ACHN (cell line): ENCODE measurements at places on chromosomes 6 and 20.
A peak's percentile ranks its signal among the peaks of the same experiment; 100 is the strongest.

- DNase-seq: no peak
Measured at GRCh38 chr6:136129365-136129764, 120.7 kb downstream of the MTFR2 start.

DNA sequence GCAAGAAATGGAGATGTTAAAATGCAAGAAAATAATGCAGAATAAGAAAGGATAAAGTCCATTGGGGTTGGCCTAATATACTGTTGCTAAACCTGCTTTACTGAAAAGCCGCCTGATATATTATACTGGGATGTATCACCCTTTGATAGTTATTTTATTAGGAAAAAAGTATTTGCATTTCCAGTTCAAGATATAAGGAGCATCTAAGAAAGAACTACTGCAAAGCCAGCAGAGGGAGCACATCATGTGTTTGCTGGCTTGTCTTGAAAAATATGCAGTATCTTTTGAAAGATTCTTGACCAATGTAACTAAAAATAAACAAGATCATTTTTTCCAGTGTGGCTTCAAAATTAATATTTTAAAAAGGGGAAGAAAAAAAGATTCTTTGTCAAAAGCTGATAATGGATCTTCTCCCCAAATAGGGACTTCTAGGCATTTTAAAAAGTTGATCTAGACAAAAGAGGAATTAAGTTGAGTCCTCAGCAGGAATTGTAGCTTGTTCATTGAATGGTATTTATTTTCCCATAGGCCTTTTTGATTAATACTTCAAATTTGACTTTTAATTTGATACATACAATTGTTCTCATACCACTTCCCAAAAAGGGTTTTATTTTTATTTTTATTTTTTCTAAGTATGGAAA, 214.9 kb downstream of the ZFAND3 start:
- peak; percentile 24 for DNase-seq

GRCh38 chr6:70315079-70315751, 12.3 kb upstream of the COL9A1 start:
- no peak for DNase-seq

DNA sequence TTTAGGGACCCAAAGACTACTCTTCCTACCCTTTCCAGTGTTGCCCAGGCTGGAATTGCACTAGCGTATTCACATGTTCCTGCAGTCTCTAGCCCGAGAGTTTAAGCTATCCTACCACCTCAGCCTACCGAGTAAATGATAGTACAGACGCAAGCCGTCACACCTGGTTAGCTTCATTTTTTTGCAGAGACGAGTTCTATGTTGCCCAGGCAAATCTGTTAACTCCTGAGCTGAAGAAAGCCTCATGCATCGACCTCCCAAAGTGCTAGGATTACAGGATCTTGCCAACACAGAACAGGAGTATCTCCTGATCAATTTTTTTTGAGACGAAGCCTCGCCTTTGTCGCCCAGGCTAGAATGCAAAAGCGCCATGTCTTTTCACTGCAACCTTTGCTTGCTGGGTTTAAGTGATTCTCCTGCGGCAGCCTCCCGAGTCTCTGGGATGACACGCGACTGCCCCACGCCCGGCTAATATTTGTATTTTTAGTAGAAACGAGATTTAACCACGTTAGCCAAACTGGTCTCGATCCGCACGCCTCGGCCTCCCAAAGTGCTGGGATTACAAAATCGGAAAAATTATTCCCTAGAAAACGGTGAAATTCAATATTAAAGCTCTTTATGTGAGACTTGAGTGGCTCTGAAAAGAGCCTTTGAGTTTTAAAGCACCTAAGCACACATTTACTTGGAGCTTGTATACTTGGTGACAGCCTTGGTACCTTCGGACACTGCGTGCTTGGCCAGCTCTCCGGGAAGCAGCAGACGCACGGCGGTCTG, 128.5 kb downstream of the HFE start:
- peak; percentile 50 for DNase-seq
